ENCODE measurements at places on chromosomes 16 and 17.
A peak's percentile ranks its signal among the peaks of the same experiment; 100 is the strongest.

DNA sequence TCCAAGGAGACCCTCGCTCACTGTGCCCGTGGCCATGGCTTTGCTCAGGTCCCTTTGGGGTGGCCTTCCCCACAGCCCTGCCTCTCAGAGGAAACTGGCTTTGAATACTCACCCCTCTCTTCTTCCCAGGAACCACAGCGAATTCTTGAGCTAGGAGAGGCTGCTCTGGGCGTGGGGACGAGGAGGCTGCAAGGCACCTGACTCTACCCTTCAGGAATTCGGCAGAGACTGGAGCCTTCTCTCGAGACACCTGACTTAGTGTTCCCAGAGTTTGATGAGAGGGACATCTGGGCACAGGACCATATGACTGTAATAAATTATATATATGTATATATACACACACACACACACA lies 6.2 kb downstream of the LLGL2 start:
- no peak for DNase-seq

GRCh38 chr17:2901582-2901981 lies 105.3 kb downstream of the RAP1GAP2 start:
- DNase-seq, result no peak

- DNase-seq, result no peak
Measured at GRCh38 chr17:80738987-80739730, 194.5 kb downstream of the RPTOR start.

DNA sequence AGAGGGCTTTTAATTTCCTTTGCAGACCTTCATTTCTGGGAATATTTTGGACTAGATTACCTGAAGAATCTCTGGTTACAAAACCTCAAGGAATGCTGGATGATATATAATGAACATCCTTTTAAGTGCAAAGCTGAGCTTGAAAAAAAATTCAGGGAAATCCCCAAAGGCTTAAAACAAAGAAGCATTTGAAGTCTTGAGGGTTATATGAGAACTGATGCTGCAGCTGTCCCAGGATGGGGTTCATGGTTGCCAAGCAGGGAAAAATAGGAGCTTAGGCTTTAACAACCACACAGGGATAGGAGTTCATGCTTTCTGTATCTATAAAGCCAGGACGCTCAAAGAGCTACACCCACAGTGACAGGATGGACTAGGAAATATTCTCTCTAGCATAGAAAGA lies 150.4 kb upstream of the IRX5 start:
- DNase-seq, result no peak

DNA sequence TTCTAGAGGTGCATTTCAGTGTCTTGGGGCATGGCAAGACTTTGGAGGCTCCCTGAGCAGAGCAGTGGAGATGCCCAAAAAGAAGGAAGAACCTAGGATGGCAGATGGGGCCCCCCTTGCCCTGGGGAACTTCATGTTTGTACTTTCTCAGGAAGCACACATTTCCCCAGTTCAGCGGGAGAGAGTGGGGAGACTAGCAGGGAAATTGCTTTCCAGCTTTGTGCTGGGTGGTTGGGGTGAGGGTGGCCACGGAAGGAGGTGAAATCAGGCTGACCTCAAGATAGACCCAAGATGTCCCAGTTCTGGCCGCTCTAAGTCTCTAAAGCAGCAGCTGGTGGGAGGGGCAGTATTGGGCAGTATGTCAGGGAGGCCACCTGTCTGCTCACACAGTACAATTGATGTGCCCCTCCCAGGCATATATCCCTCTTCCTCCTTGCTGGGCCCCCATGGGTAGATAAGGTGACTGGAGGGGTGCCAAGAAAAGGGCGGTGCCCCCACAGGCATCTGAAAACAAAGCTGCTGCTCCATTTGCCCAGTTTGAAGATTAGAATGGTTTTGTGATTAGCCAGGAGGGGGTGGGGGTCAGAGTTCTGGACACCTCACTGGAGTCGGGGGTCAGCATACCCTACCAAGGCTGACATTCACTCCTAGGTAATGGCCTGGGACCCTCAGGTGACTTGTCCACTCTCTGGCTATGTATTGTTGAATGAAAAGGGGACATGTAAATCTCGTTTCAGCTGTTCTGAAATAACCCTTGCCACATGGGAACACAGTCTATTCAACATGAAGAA lies 17.1 kb upstream of the NAGLU start:
- DNase-seq, result peak; percentile 23

DNA sequence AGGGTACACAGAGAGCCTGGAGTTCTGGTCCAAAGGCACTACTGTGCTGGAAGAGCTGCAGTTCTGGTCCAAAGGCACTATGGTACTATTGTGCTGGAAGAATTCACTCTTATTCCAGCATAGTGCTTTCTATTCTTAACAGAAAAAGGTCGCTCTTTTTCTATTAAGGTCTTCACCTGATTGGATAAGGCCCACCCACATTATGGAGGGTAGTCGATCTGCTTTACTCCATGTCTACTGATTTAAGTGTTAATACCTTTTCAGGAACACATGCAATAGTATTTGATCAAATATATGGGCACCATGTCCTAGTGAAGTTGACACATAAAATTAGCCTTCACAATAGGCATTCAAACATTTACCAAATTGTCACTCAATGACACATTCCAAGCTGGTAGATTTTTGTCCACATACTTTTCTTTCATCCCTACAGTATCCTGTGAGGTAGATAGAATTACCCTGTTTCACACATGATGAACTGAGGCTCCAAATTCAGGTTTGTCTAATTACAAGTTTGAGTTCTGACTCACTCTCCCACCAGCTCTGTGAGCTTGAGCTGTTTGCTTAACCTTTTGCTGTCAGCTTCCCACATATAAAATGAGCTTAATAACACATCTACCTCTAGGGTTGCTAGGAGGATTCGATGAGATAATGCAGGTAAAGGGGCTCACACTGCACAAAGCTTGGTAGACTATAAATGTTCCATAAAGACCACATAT lies 129.9 kb downstream of the AIPL1 start:
- no peak for DNase-seq

- no peak for DNase-seq
Measured at GRCh38 chr16:63938661-63939060, 1183.2 kb downstream of the CDH11 start.

- DNase-seq, result no peak
Measured at GRCh38 chr16:70254965-70255286, 3.2 kb upstream of the EXOSC6 start.

DNA sequence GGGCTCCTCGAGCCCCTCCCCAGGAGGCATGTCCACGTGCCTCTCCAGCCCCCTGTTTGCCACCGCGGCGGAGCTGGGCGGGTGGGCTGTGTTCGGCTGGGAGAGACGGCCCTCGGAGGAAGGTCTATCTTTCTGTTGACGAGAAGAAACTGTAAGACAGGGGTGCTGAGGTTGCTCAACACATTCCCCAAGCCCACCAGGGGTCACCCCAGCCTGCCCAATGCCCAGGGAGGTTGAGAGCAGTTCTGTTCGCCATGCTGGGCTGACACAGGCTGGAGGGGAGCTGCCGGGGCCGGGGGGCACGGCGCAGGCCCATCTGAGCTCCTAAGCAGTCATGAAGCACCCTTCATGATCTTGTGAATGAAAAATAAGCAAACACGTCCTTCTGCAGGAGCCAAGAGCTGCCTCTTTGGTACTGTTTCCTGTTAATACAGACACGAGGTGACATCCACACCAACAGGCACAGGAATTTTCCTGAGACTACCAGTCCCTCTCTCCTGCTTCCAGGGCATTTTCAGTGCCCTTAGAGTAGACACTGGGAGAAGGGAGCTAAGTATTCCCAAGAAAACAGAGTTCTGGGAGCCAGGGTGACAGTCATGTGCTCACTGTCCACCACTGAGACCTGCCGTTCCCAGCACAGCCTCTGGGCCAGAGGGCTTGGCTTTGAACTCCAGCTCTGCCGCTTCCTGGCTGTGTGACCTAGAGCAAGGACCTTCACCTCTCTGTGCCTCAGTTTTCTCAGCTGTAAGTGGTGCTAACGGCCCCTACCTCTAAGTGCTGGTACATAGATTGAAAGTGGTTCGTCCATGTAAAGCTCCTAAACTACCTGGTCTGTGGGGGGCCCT lies 9.2 kb downstream of the UBALD2 start:
- DNase-seq, result no peak

DNA sequence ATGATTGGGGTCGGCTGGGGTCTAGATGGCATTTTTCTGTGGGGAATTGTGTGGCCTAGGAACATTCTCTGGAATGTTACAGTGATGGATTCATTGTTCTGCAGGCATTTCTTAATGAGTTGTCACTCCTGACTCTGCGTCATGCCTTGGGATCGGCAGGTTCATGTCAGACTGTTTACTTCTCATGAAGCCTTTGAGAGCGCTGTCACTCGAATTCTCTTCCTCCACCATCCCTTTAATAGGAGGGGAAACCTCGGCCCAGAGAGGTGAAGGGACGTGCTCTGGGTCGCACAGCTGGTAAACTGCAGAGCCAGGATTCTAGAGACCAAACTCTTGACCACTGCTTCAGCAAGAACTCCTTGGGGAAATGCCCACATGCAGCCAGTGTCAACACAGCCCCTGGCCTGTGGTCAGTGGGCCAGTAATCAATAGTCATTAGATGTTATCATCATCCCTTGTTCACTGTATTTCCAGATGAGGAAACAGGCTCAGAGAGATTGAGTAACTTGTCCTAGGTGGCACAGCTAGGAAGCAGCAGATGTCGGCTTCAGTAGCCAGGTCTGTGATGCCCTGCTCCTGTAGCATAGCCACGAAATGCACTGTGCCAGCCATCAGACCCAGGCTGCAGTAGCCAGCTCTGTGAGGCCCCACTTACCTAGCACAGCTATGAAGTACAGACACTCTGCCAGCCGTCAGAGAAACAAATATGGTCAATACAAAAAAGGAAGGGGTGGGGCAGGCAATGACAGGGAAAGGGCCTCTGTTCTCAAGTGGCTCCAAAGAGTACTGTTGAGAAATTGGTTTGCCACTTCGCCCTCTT lies 259.0 kb downstream of the CPPED1 start:
- no peak for DNase-seq

DNA sequence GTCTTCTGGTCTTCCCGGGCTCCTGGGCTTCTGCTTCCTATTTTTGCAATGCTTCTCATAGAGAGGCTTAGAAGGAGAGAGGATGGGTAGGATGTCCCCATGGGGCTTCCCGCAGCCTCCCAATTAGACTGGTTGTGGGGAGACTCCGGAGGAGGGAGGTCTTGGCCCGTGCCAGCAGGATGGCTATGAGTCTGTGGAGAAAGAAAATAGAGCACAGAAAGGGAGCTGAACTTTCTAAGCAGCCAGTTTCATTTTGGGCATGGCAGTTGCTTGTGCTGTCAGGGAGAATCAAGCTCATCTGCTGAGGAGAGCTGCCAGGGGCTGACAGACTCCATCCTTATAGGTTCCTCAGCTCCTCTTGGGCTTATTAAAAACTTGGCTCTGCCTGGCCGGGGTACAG lies 204.0 kb downstream of the SHISA9 start:
- peak; percentile 81 for DNase-seq

GRCh38 chr17:63960006-63960405 lies 12.7 kb downstream of the SCN4A start:
- DNase-seq, result no peak

GRCh38 chr17:60526726-60527125 lies 684 bp upstream of the APPBP2 start:
- no peak for DNase-seq

- DNase-seq, result peak; percentile 17
Measured at GRCh38 chr17:78979780-78980623, at the start of gene LGALS3BP. TSS of gene LGALS3BP (minus strand) at chr17:78979923. CDS start at chr17:78977191, 2,732 bp downstream.

DNA sequence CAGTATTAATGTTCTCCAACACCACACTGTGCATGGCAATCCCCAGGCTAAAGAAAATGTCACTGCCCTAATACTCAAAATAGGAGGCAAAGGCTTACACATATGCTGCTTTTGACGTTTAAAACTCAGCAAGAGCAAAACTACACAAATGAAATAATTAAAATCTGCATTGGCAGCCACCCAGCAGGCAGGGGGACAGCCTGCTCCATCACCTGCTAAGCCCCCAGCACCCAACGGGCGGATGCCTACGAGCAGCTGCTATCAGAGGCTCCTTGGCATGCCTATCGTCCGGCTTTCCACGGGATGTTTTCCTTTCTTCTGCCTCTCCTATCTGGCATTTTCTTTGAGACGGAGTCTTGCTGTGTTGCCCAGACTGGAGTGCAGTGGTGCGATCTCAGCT lies 337.5 kb downstream of the SOX9 start:
- no peak for DNase-seq

DNA sequence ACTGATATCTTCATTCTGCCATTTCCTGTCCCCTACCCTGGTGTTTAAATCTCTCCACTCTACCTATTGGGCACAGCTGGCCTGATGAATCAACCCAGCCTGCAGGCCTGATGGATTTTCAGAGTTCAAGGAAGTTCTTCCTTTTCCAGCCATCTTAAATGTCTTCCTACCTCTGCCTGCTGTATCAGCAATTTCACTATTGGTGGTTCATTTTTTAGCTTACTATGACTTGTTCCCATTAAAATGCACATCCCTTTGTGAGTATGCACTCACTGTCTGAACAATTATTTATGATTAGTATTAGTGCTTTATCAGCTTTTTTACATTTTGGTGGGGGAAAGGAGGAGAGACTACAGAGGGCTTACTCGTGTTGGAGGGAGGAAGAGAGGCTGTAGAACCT lies 48.6 kb upstream of the CRHR1 start:
- no peak for DNase-seq

DNA sequence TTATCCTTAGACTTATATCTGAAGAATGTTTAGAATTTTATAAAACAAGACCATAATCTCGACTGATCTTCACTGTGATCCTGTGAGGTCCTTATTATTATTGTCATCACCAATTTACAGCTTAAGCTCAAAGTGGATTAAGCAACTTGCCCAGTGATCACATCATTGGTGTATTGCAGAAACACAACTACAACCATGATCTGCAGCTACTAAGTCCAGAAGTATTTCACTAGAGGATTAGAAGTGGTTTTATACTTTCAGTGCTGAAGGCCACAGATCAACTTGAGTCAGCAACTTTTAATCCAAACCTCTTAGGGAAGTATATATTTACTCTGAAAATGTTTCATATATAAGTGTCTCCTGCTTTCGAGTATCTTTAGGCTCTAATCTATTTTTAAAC lies 624.3 kb upstream of the SOX9 start:
- DNase-seq, result no peak

DNA sequence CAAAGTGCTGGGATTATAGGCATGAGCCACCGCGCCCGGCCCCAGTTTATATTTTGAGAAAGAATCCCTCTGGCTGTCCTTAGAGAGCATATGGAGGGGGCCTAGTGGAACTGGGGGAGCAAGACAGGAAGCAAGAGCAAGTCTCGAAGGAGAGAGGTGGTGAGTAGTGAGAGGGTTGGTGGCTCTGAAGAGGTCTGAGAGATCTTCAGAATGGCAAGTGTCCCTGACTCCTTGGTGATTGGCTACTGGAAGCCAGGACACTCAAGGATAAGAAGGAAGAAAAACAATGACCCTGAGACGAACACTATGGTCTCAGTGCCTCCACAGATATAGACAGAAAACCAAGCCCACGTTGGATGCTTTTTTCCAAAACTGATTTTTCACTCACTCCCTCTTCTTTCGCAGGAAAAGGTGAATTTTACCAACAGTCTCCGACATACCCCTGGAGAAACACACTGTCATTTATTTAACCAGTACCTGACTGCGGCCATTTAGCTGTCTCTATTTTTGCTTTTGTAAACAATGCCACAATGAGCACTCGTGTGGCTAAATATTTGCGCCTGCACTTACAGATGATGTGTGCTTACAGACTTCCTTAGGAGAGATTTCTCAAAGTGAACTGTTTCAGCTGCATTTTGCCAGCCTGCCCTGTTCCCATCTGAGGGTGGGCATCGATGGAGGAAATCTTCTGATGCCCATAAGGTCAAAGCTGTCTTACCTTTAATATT lies 15.9 kb upstream of the DOK4 start:
- no peak for DNase-seq

Data from NCI-H446 treated with DMSO at 0.1 percent for 48 hours (cell line).